ENCODE measurements at places on chromosomes 3 and 15.

GRCh38 chr3:32488474-32489008, 14.1 kb downstream of the CMTM6 start:
- DNase-seq = no peak

DNA sequence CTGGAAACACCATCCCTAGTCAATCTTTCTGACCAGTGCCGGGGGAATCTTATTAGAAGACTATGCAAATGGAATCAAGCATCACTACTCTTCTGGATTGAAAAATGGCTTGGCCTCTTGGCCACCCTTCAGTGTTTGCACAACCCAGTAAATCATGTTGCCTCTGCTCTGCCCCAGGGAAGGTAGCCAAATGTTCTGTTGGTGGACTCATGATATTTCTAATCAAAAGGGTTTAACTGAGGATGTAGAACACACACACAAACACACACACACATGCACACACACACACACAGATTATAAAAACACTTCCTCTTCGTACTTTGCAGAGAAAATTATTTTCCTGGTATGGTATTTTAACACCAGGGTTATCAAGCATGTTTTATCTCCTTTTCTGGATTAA, 7.9 kb downstream of the RBP2 start:
- no peak for DNase-seq

- DNase-seq = no peak
Observed at GRCh38 chr3:145639875-145640274, 521.1 kb downstream of the PLOD2 start.

- DNase-seq = no peak
Observed at GRCh38 chr15:70503798-70504298, 259.5 kb downstream of the UACA start.

DNA sequence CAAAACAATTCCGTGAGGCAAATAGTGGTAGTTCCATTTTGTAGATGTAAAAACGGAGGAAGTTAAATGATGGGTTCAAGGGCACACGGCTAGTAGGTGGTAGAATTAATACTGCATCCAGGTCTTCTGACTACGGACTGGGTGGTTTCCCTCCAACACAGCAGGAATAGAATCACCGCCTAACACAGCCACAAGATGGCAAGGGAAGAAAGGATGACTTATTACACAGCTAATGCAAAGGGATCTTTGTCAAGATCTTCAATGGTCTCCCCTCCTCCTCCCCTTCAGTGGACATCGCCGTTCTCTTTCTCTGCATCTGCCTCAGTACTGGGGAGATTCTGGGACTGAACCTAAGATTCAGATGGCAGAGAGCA, 524 bp upstream of the TOPBP1 start:
- DNase-seq = peak; percentile 67

- no peak for DNase-seq
Observed at GRCh38 chr3:149330609-149331331, 2.7 kb downstream of the TM4SF18 start.

GRCh38 chr15:57609805-57610529, 18.3 kb downstream of the MYZAP start:
- no peak for DNase-seq

DNA sequence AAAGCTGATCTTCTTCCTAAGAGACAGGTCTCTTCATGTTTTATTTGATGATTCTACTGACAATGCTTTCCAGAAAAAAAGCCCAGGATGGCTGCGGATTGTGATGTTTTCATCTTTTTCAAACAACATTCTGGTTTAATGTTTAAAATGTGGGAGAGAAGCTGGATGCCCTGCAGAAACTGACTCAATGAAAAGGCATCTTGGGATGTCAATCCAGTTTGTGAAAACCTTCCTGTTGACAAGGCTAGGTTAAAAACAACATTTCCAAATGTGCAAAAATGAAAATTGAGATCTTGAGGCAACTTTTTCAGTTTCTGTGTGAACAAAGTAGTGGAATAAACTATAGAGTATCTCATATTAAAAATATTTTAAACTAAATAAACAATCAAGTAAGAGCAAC, 156.0 kb upstream of the MRPL3 start:
- DNase-seq = no peak

- DNase-seq = no peak
Observed at GRCh38 chr15:43879386-43880355, 52.9 kb downstream of the WDR76 start.

DNA sequence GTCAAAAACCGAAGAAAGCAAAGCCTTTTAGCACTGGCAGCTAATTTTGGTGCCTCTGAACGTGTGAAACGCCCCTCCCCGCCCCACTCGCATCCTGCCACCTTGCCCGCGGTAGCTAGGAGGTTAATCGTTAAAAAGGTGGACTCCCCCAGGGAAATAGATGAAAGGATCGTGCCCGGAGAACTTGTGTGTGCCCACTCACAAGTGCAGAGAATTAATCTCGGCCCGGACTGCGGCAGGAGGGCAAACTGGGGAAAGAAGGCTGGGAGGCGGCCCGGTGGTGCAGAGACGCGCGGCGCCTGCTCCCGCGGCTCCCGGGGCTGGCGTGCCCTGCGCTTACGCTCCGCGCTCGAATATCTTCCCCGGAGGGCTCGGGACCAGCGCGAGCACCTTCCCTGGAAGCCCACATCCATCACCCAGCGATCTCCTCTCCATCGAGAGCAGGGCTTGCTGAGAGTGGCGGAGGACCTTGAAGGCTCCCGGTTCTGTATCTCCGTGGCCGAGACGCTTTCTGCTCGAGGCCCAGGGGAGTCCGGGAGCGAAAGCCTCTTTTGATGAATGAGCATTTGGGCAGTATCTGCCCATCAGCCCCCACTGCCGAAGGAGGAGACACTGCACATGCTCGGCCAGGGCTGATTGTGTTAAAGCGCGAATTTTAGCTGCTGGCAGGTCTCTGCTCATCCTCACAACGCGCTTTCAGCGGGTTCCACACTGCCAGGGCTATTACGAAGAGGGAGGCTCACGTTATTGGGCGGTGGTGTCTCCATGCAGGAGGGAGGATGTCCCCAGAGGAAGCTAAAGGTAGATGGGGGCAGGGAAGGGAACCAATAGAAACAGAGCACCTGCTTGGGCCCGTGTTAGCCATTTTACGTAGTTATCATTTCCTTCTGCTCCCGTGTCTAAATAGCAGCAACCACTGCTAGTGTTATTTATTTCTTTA, 1.3 kb upstream of the SPTSSB start:
- DNase-seq = peak; percentile 87

DNA sequence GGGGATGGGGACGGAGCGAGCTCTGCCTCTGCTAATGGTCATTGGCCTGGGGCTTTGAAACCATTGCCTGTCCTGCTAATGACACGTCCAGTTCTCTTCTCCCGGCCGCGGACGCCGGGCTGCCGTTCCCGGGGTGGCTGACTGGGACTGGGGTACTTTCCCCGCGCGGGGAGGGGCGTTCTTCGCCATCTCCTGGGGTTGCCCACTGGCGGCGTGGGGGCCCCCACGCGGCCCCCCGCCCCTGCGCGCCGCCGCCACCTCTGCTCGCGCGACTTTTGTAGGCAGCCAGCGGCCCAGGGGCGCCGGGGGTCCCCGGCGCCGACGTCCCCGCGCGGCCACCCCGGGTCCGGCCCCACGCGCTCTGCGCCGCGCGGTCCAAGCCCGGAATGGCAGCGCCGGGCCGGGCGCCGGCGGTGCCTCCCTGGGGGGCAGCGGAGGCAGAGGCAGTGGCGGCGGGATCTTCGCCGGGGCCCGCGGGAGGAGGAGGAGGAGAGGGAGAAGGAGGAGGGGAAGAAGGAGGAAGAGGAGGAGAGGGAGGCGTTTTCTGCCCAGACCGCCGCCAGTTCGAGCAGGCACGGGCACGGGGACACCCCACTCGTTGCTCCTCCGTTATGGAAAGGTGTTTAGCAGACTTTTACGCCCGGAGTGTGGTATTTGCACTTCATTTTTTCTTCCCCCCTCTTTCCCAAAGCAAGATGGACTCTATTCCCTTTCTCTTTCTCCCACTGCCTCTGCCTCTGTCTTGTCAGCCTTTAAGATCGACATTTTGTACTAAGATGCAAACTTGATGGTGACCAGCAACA, 2.3 kb downstream of the BBX start:
- peak; percentile 34 for DNase-seq

- no peak for DNase-seq
Observed at GRCh38 chr15:83890587-83890986, 236.7 kb downstream of the ADAMTSL3 start.

DNA sequence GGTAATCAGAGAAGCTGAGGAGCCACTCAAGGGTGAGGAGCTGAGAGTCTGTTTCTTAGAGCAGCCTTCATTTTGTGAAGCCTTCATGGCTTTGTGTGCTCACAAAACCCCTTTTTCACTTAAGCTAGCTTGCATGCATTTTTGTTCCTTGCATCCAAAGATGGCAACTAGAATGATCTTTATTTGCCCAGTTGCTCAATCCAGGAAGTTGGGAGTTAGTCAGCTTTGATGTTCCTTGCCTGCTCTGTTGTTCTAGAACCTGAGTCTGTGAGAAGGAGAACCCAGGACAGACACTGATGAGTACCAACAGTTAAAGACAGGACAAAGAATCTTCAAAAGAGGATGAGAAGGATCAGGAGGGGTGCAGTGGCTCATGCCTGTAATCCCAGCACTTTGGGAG, 81.8 kb downstream of the IL20RB start:
- DNase-seq = no peak

GRCh38 chr3:56754741-56755417, 46.9 kb downstream of the ARHGEF3 start:
- no peak for DNase-seq

DNA sequence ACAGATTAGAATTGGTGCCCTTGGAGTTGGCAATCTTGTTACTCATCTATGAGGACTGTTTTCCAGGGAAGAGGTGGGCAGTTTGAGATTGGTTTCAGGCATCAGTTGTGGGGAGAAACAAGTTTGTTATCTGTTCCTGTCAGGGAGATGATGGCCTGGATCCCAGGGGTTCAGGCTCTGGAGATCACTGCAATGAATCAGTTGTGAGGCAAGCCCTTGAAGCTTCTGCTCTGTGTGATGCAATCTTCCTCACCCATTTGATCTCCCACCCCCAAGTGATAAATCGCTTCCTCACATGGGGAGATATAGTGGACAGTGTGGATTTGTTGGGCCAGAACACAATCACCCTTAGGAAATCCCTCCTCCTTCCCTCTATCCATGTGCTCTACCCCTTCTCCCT, 276.6 kb upstream of the LRTM1 start:
- DNase-seq = no peak

- no peak for DNase-seq
Observed at GRCh38 chr15:79990997-79991334, 20.0 kb upstream of the BCL2A1 start.

DNA sequence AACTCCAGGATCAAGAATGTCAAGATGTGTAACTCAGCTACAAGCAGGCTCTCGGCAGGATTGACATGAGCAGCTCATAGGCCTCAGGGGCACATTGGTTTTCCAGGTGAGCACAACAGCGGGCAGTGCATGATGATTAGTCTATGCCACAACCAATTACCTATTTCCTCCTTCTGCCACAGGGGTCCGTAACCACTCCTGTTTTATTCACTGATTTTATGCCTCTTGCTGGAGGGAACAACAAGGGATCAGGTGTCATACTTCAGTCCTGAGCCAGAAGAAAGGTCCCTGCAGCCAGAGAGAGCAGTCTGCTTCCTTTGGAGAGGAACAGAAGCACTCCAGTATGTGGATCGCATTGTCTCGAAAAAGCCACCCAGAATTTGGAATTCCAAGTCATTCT, 35.1 kb upstream of the PTPRG start:
- peak; percentile 51 for DNase-seq

DNA sequence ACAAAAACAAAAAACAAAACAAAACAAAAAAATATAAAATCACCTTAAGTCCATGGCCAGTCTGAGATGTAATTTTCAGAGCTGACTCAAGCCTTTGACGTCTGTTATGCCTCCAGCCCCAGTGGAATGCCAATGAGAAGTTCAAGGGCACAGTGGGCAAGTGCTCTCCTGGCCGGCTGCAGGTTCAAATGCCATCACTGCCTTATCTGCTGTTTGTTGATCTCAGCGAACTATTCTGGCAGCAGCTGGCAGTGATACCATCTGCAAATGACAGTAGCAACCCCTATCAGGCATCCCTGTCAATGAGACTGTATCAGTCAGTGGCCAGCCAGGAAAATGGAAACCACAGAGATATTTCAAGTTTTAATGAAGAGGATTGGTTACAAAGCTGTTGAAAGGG, 10.8 kb upstream of the PDE8A start:
- no peak for DNase-seq

DNA sequence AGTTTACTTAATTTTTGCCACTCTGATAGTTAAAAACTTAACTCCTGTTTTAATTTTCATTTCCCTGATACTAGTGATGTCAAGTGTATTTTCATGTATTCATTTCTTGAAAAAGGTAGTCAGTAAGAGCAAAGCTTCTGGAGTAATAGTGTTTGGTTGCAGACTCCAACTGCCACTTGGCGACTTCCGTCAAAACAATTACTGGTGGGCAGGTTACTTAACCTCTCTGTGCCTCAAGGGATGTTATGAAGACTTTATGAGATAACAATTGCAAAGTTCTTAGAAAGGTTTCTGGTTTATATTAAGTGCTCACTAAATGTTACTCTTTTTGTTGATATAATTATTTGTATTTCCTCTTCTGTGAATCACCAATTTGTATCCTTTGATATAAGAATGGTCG, 129.7 kb downstream of the NFKBIZ start:
- DNase-seq = no peak

- DNase-seq = no peak
Observed at GRCh38 chr3:126314305-126314789, 42.9 kb downstream of the KLF15 start.

- peak; percentile 38 for DNase-seq
Observed at GRCh38 chr15:77059786-77060361, 11.0 kb downstream of the TSPAN3 start.

- DNase-seq = no peak
Observed at GRCh38 chr3:48299746-48300712, 33.4 kb downstream of the SPINK8 start.

- peak; percentile 17 for DNase-seq
Observed at GRCh38 chr15:53808058-53808706, 48.7 kb upstream of the WDR72 start.

DNA sequence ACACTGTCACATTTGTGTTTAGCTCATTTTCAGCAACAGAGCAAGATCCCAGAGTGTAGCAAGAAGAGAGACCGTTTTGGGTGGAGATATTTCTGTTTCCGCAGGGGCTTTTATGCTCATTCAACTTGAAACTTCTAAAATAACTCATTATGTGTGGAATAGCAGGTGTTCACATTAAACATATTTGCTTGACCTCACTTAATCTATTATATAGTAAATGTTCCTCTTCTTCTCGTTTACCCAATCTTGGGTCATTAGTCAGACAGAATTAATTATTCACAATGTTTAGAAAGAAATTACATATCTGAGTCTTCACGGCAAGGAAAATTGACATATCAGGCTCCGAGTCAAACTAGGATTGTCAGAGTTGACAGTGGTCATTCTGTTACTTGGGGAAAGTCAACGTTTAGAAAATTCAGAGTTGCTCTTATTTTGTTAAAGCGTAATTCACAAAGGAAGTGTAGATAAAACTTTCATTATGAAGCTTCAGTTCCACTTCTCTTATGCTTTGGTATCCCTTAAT, 222.9 kb downstream of the TPRG1 start:
- no peak for DNase-seq

Measured in NCI-H2171 treated with DMSO at 0.1 percent for 48 hours (cell line).